ENCODE measurements at places on chromosomes 3 and 15. TPM values are rescaled to one million over a fixed set of nuclear protein-coding genes. Genes with fewer than 3 reads are reported as not detected.

GRCh38 chr3:8638994-8639658 is 5.5 kb downstream of the SSUH2 start:
- no peak for DNase-seq

DNA sequence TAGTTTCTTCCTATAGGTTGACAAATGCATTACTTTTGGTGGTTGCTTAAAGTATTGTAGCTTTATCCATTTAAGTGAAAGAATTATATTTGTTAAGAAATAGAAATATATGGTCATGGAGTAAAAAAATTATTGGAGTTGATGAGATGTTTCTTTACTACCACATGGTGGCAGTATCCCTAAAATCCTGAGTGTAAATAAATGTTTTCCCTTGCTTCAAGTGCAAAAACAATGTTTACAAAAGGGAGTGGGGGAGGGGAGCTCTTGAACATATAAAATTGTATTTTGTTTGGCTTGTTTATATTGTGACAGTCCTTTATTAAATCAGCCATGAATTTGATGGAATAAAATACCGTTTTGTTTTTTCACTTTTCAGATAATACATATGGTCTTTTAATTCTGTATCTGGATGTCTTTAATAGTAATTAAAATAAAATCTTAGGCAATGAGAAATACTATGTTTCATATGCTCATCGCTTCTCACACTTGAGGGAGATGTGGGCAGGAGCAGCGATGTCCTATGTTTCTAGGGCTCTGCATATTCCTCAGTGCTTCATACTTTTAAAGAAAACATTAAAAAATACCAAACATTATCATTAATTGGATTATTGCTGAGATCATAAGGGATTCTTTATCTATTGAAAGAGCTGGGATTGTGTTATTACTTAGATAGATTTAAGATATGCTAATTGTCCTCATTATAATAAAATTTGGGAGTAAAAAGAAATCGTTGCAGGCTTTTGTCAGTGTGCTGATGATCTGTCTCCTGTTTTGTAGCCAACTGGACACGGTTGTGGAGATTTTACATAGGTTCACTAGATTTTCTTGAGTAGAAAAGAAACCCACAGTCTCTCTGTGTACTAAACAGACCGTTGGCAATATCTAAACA is 349.7 kb downstream of the TUSC7 start:
- peak; percentile 63 for DNase-seq

DNA sequence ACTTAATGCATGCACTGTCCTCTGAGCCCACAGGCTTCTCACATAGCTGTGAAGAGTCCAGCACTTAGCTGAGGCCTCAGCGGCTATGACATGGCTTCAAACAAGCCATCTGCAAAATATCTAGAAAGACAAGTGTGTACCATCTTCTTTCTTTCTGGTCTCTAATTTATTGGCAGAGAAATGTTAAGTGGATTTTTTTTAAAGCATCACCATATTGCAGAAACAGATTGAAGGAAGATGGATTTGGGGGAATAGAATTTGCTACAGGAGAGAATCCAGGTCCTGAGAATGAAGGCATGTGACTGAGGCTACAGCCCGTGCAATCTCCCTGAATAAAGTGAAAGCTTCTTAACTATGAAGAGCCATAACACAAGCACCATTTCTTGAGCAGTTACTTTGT is 567.3 kb downstream of the PDCD6IP start:
- DNase-seq: no peak

- DNase-seq: peak; percentile 88
These were observed 73.7 kb upstream of the DLG1 start for GRCh38 chr3:197372047-197372661.

DNA sequence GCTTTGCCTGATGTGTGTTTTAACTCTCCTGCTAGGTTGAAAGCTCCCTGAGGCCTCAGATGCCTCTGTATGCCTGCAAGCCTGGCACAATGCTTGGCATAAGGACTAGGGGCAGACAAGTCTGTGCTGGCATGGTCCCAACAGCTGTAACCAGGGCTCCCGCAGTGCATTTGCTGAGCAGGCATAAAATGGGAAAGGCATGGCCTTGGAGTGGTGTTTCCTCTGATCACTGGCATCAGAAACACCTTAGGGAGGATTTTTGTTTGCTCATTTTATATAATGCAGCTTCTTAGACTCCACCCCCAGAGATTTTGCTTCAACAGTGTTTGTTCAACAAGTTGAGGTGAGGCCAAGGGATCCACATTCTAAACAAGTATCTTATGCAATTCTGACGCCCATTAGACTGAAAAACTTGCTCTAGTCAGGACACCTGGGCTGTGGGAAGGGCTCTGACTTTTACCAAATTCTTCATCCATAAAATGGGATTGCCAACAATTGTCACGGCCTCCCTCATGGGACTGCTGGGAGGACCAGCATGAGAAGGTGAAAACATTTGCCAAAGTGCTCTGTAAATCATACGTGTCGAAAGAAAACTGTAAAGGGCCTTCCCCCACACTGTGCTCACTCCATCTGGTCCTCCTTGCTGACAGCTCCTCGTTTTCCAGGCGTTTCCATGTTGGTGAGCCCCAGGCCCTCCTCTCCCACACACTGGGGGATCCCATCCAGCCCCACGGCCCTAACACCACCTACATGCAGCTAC is 43.1 kb downstream of the STARD5 start:
- no peak for DNase-seq

GRCh38 chr3:152257563-152258035 is 11.1 kb upstream of the MBNL1 start:
- no peak for DNase-seq

DNA sequence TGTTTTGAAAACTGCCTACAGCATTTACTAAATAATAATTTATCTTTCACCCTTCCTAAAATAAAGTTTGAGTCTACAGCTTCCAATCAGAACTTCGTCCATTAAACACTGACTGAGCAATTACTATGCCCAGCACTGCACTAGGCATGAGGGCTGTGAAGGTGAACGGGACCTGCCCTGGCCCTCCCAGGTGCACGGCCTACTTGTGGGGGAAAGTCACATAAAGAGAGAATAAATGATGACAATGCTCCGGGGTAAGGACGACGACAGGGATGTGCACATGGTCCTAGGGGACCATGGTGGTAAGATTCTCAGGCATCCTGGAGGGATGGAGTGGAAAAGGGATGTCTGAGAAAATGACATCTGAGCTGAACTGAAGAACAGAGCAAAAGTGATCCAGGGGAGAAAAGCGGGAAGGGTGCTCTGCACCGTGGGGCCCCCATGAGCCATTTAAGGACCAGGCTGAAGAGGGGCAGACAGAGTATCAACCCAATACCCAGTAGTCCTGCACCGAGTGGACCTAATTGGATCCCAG is 11.5 kb downstream of the PLA2G4F start:
- no peak for DNase-seq

- DNase-seq: no peak
These were observed 646.6 kb downstream of the NTRK3 start for GRCh38 chr15:87609894-87610293.

- DNase-seq: no peak
These were observed 55.5 kb downstream of the SATB1 start for GRCh38 chr3:18369551-18370185.

GRCh38 chr3:194766845-194767244 is 81.2 kb downstream of the FAM43A start:
- no peak for DNase-seq

DNA sequence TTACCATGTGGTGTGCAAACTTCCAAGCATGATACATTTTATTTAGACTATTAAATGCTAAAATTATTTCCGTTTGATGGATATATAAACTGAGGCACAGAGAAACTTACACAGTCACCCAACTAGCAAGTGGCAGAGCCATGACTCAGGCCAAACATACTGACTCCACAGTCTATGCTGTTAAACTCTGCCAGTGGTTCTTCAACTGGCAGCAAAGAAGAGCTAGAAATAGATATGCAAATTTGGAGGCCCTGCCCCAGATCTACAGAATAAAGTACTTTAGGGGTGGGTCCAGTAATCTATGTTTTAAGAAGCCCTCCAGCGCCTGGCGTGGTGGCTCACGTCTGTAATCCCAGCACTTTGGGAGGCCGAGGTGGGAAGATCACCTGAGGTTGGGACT is 400.0 kb downstream of the FOXP1 start:
- no peak for DNase-seq

GRCh38 chr3:178847190-178847589 is 224.4 kb downstream of the ZMAT3 start:
- DNase-seq: no peak

DNA sequence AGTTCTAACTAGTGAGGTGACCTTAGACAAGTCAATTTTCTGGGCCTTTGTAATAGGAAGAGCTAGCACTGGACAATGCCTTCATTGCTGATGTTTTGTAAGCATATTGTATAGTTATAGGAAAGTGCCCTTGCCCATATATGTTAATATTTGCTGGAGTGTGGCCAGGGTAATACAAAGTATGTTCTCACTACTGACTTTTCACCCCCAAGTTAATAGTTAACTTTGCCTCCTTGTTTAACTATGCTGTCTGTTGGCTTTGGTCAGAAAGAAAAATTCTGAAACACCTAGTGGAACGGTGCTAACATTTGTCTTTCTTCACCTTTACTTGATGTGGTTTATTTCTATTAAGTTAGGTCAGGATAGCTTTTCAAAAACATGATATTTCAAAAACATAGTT is 287.4 kb upstream of the CTNNB1 start:
- DNase-seq: peak; percentile 57

DNA sequence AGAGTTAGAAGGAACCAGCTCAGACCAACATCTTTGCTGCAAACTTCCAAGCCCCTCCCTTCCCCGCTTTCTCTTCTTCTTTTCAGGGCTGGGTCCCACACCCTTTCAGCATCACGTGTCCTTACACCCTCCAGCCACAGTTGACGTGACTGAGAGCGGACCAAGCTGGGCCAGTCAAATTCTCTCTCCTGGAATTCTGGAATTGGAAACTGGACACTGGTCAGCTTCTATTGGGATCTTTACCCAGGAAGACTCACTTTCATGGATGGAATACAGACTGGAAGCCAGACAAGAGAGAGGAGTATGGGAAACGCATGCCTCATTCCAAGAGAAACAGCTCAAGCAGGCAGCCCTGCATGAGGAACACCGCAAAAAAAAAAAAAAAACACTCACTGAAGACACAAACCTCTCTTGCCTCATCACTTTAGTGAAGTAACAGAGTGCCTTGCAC is 12.4 kb upstream of the TPM1 start:
- DNase-seq: no peak

Gene USP19
- polyA plus RNA-seq: 31.4 TPM

Gene PDIA5
- 88.4 TPM for polyA plus RNA-seq

Gene DIS3L
- polyA plus RNA-seq: 18.6 TPM

Gene IL17RE
- 6.8 TPM for polyA plus RNA-seq

Gene NUP210
- polyA plus RNA-seq: 6.7 TPM
